ENCODE measurements at places on chromosomes 1 and 21.

- DNase-seq: peak; percentile 97
Observed at GRCh38 chr1:162349635-162350330, 26.9 kb downstream of the SPATA46 start.

GRCh38 chr1:245566952-245567351, 412.2 kb downstream of the KIF26B start:
- no peak for DNase-seq

GRCh38 chr1:182350839-182351238, 40.8 kb downstream of the GLUL start:
- no peak for DNase-seq

DNA sequence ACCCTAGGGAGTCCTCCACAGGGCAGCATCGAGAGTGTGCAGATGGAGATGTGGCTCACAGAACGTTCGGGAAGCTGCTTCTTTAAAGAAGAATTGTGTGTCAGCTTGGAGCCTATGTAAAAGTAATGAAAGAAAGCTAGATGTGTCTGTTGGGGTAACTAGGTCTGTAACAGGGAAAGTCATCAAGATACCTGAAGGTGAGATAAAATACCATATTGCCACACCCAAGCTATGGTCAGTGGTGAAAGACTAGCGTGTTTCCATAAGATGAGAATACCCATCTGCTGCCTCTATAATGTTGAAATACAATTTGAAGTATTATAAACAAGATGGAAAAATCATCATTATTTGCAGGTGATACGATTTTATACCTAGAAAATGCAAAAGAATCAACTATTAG, 17.5 kb downstream of the RCAN1 start:
- DNase-seq: no peak

- DNase-seq: no peak
Observed at GRCh38 chr1:226461087-226461486, 53.2 kb upstream of the PARP1 start.

DNA sequence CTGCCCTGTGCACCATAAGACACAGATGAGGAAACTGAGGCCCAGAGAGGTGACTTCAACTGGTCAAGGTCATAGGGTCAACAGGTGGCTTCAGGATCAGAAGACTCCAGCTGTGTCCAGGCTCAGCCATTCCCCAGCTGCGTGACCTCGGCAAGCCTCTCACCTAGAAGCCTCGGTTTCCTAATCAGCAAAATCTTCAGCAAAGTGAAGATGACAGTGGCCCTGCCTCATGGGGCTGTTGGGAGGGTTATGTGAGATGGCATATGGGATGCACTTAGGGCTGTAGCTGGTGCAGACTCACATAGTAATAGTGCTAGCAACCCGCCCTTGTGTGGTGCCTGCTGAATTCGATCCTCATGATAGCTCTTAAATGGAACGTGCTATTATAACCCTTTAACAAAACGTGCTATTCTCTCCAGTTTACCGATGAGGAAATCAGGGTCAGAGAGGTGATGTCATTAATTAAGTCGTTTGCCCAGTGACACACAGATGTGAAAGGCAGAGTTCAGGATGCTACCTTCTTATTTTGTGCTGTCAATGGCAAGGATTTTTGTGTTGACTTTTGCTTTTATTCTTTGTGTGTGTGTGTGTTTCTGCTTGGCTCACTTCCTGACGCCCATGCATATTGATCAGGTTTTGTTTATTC, 472.9 kb downstream of the MATN1 start:
- no peak for DNase-seq

Data from NCI-H226 (cell line).